ENCODE measurements at places on chromosomes 16 and 17.

GRCh38 chr17:64217249-64217691, 45.8 kb downstream of the TEX2 start:
- DNase-seq = no peak

GRCh38 chr16:49330562-49331201, 42.9 kb upstream of the C16orf78 start:
- DNase-seq = no peak

- DNase-seq = no peak
Observed at GRCh38 chr16:53061256-53061655, 6.5 kb downstream of the CHD9 start.

GRCh38 chr16:55036371-55036821, 105.7 kb downstream of the IRX5 start:
- DNase-seq = no peak

GRCh38 chr16:81680444-81681275, 98.4 kb upstream of the PLCG2 start:
- no peak for DNase-seq

DNA sequence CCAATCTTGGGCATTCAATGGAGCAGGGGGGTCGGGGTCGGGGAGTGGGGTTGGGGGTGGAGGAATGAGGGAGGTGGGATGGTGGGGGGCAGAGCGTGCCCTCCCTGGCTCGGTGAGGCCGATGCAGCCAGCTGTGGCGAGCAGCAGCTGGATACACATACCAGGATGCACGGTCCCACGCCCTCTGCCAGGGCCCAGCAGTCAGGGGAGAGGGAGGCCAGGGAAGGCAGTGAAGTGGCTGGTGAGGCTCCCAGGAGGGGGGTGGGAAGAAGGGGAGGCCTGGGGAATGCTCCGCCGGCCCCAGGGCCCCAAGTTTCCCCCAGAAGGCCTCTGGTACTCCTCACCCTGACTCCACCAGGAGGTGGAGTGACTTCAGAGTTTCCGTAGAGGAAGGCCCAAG, 77.6 kb upstream of the LHX1 start:
- no peak for DNase-seq

DNA sequence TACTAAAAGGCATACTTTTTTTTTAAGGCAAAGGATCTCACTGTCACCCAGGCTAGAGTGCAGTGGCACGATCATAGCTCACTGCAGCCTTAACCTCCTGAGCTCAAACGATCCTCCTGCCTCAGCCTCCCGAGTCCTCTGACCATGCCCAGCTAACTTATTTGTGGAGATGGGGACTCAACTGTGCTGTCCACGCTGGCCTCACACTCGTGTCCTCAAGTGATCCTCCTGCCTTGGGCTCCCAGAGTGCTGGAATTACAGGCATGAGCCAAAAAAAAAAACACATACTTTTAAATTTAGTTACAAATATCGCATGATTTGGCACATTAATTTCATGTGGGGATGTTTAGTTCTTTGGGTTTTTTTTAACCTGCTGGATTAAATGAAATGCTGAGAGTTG, 207.7 kb upstream of the CHMP6 start:
- no peak for DNase-seq

GRCh38 chr17:12510535-12510934, 155.2 kb upstream of the MYOCD start:
- DNase-seq = no peak

DNA sequence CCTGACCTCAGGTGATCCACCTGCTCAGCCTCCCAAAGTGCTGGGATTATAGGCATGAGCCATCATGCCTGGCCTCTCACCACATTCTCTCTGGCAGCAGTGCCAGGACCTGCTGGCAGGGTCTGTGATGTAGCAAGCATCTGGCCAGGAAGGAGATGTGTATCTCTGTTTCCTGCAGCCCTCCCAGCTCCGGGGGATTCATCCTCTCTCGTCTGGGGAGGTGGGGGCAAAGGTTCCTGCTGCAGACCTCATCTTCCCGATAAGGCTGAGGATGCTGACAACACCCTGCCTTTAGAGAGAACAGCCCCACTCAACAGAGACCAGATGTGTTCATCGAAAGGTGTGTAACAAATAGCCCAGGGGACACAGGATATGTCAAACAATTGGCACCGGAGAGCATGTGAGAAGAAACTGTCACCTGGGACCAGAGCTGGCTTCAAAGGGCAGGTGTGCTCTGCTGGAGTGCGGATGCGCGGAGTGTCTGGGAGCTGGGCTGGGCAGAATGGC, 54.8 kb upstream of the SEC14L1 start:
- no peak for DNase-seq

Measured in HuH-7.5 (cell line).